Stimulated activated CD4-positive, alpha-beta T cell treated with anti-CD3 and anti-CD28 coated beads, TNF-alpha, amount 100 ng/mL, for 4 hours (primary cell): ENCODE measurements at places on chromosomes 7 and 10.

- no peak for DNase-seq
Observed at GRCh38 chr7:24325708-24326107, 41.7 kb downstream of the NPY start.

GRCh38 chr10:43181146-43181545 lies 42.9 kb downstream of the CSGALNACT2 start:
- DNase-seq: no peak

GRCh38 chr10:102115775-102116174 lies 4.4 kb downstream of the LDB1 start:
- DNase-seq: no peak

- no peak for DNase-seq
Observed at GRCh38 chr7:2751086-2751485, 63.1 kb downstream of the AMZ1 start.

GRCh38 chr10:22618078-22618785 lies 96.1 kb downstream of the PIP4K2A start:
- no peak for DNase-seq

- DNase-seq: no peak
Observed at GRCh38 chr10:17883621-17884020, 68.1 kb upstream of the SLC39A12 start.

- DNase-seq: no peak
Observed at GRCh38 chr7:112023282-112023681, 182.9 kb downstream of the DOCK4 start.

GRCh38 chr7:20240080-20240926 lies 23.1 kb upstream of the MACC1 start:
- no peak for DNase-seq

DNA sequence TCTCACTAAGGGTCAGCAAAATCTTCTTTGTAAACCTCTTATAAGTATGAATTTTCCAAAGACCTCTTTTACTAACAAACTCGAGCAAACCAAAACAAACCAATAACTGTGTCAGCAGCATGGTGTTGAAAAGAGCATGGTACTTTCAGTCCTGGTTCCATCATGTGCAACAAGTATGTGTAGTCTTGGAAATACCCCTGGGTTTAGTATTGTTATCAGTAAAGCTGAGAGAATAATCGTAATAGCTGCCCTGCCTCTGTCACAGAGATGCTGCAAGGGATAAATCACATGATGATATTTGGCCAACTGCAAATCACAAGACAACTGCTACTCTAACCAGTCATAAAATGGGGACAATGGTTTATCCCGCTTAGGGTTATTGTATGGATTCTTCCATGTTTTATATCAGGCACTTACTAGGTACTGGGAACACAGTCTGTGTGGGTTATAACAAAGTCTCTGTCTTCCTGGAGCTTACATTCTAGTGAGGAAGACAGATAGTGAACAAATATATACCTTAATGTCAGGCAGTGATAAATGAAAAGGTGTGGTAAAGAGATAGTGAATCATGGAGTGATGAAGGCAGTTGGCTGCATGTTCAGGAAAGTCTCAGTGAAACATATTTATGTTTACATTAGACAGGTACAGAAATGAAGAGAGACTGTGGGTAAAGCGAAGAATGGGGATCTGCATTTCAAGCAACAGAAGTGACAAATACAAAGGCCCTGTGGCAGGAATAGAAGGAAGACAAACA lies 60.5 kb upstream of the C10orf90 start:
- no peak for DNase-seq

DNA sequence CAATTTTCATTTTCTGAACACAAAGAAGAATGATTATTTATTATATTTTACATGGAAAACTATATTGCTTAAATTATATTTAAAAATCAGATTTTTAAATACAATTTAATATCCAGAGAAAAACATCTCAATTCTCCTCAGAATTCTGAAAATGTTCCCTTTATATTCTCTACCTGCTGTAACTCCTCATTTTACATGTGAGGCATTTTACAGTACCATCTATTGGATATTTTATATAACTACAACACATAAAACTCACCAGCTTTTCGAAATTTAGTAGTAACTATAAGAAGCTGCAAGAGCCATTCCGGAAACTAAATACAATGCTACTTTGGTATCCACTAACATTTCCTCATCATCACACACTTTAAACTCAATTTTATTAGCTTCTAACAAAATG lies 264.6 kb downstream of the DGKB start:
- DNase-seq: no peak

DNA sequence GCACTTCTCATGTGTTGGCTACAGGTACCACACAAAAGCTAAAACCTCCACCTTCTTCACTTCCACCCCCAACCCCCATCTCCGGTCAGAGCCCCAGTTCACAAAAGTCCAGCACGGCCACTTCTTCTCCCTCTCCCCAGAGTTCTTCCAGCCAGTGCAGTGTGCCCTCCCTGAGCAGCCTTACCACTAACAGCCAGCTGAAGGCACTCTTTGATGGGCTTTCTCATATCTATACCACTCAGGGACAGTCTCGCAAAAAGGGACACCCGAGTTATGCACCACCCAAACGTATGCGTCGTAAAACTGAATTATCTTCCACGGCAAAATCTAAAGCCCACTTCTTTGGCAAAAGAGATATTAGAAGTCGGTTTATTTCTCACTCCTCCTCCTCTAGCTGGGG lies 135.7 kb upstream of the SAMD8 start:
- DNase-seq: no peak

DNA sequence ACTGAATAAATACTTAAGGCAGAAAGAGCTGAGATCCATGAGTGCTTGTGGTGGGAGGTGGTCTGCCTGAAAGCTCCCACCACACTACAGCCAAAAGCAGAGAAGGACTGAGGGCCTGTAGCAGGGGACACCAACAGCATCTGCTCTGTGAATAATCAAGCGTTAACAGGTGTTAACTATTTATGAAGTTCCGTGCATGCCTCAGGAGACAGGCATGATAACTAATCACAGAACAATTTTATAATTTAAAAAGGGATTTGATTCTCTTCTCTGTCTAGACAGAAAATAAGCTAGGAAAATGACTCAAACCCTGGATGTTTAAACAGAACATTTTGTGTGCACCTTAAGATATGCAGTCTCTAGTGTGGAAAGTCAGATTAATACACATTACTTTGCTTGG lies 61.5 kb upstream of the GHITM start:
- no peak for DNase-seq

- no peak for DNase-seq
Observed at GRCh38 chr10:103958996-103959395, 7.9 kb upstream of the SLK start.

- DNase-seq: no peak
Observed at GRCh38 chr7:29075606-29076005, 70.7 kb downstream of the CPVL start.

GRCh38 chr7:158027646-158028045 lies 560.0 kb downstream of the PTPRN2 start:
- DNase-seq: no peak

- no peak for DNase-seq
Observed at GRCh38 chr7:99794585-99795502, 10.9 kb upstream of the CYP3A4 start.
